ENCODE measurements at places on chromosomes 2 and 18. TPM values are rescaled to one million over a fixed set of nuclear protein-coding genes. Genes with fewer than 3 reads are reported as not detected.

Gene ASB18
- not detected for total RNA-seq

Gene CHRND
- total RNA-seq, result not detected

Gene POTEI
- not detected for total RNA-seq

Gene MAP3K19
- total RNA-seq, result not detected

Gene SLC40A1
- 4.2 TPM for total RNA-seq

Gene LANCL1
- 16.0 TPM for total RNA-seq

Gene EVX2
- 0.02 TPM for total RNA-seq

Gene MAT2A
- total RNA-seq, result 412 TPM

Gene PTPN18
- 26.9 TPM for total RNA-seq

Gene INHA
- 0.51 TPM for total RNA-seq

Gene TMEM247
- total RNA-seq, result not detected

Gene DSG1
- not detected for total RNA-seq

Gene NUP35
- 34.4 TPM for total RNA-seq

Gene SFT2D3
- total RNA-seq, result 3.8 TPM

Gene FOXD4L1
- 0.58 TPM for total RNA-seq

Gene MYOM1
- 0.25 TPM for total RNA-seq

Gene B4GALT6
- 7.5 TPM for total RNA-seq

Gene LYG2
- 0.17 TPM for total RNA-seq

Gene YES1
- 31.3 TPM for total RNA-seq

Gene NOL4
- total RNA-seq, result not detected

Gene USP40
- total RNA-seq, result 21.0 TPM

Gene KCNG2
- not detected for total RNA-seq

Gene REG1A
- not detected for total RNA-seq

Gene PEX13
- total RNA-seq, result 16.5 TPM

Gene ATP6V1B1
- total RNA-seq, result 0.32 TPM

Gene SLC38A11
- total RNA-seq, result not detected

Gene KCNJ13
- not detected for total RNA-seq

Gene DSG2
- total RNA-seq, result 58.5 TPM

Gene COPS9
- 299 TPM for total RNA-seq

Gene FECH
- 39.8 TPM for total RNA-seq

Gene KYNU
- total RNA-seq, result 270 TPM

Gene NBAS
- total RNA-seq, result 16.3 TPM

Measured in A549 treated with RU486 at 1 μM for 4 hours (cell line).